Naive thymus-derived CD4-positive, alpha-beta T cell (primary cell): ENCODE measurements at places on chromosomes 2 and 18. TPM values are rescaled to one million over a fixed set of nuclear protein-coding genes. Genes with fewer than 3 reads are reported as not detected.

DNA sequence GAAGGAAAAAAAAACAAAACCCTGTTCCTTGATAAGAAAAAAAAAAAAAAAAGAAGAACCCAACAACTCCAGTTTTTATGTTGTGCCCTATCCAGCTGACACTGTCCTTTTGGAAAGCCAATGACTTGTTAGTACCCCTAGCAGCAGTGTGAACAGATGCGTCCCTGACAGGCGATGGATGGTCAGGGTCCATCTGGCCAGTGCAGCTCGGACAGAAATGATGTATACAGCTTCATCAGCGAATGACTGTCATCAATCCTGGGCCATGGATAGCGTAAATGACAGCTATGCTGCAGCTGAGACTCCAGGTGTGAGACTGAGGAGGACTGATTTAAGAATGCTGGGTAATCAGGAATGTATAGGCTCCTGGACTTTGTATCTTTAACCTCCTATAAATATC, 318.8 kb upstream of the FIGN start:
- H3K4me3 ChIP-seq, result no peak overlapping the region
- H3K27ac ChIP-seq, result no peak overlapping the region
- no peak for DNase-seq

GRCh38 chr2:232721882-232722281, 24.8 kb downstream of the GIGYF2 start:
- no peak for DNase-seq
- no peak overlapping the region for H3K27ac ChIP-seq
- no peak overlapping the region for H3K4me3 ChIP-seq
- no peaks in the 10 kb centered on the region for H3K27me3 ChIP-seq
- peaks cover 8% of the 10 kb centered on the region for H3K4me1 ChIP-seq

DNA sequence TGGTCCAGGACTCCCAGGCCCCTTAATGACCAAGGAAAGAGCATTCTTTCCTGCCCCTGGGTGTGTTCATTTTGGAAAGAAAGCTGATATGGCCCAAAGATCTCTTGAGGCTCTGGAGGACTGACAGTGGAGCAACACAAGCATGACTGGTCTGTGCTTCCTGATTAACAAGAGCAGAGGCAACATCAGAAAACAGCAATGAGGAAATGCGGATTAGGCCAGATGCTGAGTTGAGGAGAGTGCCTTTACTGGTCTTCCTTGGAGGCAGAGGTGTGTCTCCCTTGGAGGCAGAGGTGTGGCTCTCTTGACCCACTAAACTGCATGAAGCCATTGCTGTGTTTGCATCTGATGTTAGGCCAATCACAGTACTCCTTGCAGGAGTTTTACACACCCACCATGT, 19.9 kb downstream of the IL36B start:
- H3K36me3 ChIP-seq, result no peaks in the 10 kb centered on the region
- H3K27me3 ChIP-seq, result no peaks in the 10 kb centered on the region
- no peak overlapping the region for H3K27ac ChIP-seq
- DNase-seq, result no peak
- H3K4me1 ChIP-seq, result no peaks in the 10 kb centered on the region

DNA sequence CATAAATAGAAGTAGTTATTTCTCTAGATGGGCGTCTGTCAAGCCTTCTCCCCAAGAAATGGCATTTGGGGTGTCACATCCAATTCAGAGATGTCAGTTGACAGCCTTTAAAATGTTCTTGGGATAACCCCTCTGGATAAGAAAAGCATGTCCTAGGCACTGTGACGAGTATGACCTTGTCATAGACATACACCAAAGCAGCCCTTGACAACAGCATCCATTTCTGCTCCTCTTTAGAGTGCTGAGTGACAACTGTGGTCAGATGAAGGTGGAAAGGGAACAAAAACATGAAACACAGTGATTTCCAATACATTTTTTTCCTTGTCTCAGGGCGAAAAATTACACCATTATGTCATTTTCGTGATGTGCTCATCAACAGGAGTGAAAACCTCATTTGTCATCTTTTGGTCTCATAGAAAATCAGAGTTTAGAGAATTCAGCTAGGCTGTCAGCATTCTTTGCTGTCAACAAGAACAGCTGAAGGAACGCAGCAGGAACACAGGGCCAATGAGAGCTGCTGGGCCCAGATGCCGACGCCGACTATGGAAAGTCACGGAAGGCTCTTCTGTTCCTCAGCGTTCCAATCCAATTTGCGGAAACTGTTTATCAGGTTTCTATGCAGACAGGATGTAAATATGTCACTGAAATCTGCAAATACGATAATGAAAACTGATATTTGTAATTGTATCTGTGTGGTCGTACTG, 193.2 kb downstream of the ICOS start:
- H3K4me1 ChIP-seq, result no peaks in the 10 kb centered on the region
- no peaks in the 10 kb centered on the region for H3K36me3 ChIP-seq
- H3K4me3 ChIP-seq, result no peak overlapping the region
- no peak overlapping the region for H3K27ac ChIP-seq
- no peaks in the 10 kb centered on the region for H3K27me3 ChIP-seq

GRCh38 chr18:58966005-58966677, 101.5 kb downstream of the ZNF532 start:
- DNase-seq, result no peak
- H3K4me1 ChIP-seq, result no peaks in the 10 kb centered on the region
- no peak overlapping the region for H3K4me3 ChIP-seq
- H3K36me3 ChIP-seq, result no peaks in the 10 kb centered on the region

GRCh38 chr2:50661682-50662081, 370.2 kb downstream of the NRXN1 start:
- DNase-seq, result no peak
- no peaks in the 10 kb centered on the region for H3K27me3 ChIP-seq
- no peaks in the 10 kb centered on the region for H3K36me3 ChIP-seq
- no peak overlapping the region for H3K27ac ChIP-seq
- no peak overlapping the region for H3K4me3 ChIP-seq

- H3K27ac ChIP-seq, result no peak overlapping the region
- no peak overlapping the region for H3K4me3 ChIP-seq
- no peaks in the 10 kb centered on the region for H3K27me3 ChIP-seq
- no peaks in the 10 kb centered on the region for H3K4me1 ChIP-seq
- no peak for DNase-seq
- H3K36me3 ChIP-seq, result no peaks in the 10 kb centered on the region
Observed at GRCh38 chr2:125397535-125398251, 1258.3 kb upstream of the GYPC start.

LIPG gene
- not detected for polyA plus RNA-seq
